Peyer's patch (tissue), 4 donors: ENCODE measurements at places on chromosomes 1 and 21. TPM values are rescaled to one million over a fixed set of nuclear protein-coding genes. Genes with fewer than 3 reads are reported as not detected.

IER5 gene
- total RNA-seq: 6.9 TPM

RGS4 gene
- total RNA-seq: 0.47 TPM

SLC44A3 gene
- 43.6 TPM for total RNA-seq

- DNase-seq: no peak
Measured at GRCh38 chr1:220321758-220322157, 49.5 kb upstream of the RAB3GAP2 start.

GRCh38 chr1:86387916-86388627 is 8.1 kb downstream of the ODF2L start:
- DNase-seq: no peak

GRCh38 chr21:39668369-39668768 is 55.6 kb downstream of the B3GALT5 start:
- DNase-seq: no peak

GRCh38 chr1:56788588-56788987 is 30.6 kb downstream of the FYB2 start:
- peak; percentile 65 for DNase-seq
